ENCODE measurements at places on chromosomes 2 and 18.

DNA sequence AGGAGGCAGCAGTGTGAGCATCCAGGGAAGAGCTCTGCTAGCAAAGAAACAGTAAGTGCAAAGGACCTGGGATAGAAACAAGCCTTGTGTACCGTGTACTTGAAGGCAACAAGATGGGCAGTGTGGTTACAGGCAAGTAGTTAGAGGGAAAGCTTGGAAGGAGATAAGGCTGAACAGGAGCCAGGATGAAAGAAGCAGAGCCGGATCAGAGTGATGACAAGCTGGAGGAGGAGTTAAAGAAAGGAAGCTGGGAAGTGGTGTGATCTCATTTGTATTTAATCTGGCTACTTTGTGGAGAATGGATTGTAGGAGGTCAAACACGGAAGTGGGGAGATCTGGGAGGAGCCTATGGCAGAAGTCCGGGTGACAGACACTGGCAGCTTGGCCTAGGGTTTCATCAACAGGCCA lies 44.7 kb upstream of the VPS54 start:
- DNase-seq: no peak

- no peak for DNase-seq
Observed at GRCh38 chr2:238966072-238966937, 118.4 kb downstream of the TWIST2 start.

- no peak for DNase-seq
Observed at GRCh38 chr2:27324720-27325119, 1.8 kb upstream of the MPV17 start.

DNA sequence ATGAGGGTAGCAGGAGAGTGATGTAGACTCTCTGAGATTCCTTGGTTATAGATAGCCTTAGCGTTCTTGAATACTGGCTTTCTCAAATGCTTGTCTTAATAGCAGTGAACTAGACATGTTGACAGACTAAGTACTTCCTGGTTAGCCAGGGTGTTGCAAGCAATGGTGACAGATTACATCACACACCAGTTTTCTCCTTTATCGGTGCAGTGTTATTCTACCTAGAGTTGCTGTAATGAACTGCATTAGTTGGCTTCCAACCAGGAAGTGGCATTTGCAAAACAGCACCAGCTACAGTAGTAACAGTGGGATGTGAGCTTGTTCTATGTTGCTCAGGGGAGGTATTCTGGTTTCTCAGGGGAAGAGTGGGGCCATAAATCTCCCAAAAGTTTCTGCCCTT lies 582.2 kb upstream of the DDX18 start:
- DNase-seq: no peak

DNA sequence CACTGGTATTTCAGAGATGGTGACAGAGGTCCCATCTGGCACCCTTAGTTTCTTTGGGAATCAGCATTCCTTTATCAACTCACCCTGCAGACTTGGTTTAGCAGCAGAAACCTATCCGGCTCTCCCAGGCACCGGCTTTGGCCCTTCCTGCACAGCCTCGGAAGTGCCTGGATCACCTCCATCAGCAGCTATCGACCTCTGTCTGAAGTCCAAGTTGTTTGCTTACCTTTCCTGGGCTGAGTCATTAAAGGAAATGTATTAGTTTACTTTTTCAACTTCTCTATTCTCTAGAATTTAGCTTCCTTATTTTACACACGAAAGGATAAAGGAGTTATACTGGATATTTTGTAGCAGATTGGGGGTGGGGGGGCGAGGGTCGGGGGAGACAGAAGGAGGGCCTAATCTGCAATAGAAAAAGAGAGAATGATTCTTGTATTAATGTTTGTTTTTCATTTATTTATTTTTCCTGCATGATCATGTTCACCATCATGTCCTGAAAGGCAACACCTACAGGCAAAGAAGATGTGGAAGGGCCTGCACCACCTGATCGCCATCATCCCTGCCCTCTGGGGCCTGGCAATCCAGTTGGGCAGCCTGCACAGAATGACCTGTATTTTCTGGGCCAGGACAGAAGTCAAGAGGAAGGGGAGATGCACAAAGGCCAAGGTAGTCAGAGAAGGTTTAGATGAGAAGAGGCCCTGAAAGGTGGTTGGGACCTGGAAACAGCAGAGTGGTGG lies 22.1 kb upstream of the MAT2A start:
- DNase-seq: no peak

- no peak for DNase-seq
Observed at GRCh38 chr18:58015065-58015780, 28.8 kb upstream of the NEDD4L start.

DNA sequence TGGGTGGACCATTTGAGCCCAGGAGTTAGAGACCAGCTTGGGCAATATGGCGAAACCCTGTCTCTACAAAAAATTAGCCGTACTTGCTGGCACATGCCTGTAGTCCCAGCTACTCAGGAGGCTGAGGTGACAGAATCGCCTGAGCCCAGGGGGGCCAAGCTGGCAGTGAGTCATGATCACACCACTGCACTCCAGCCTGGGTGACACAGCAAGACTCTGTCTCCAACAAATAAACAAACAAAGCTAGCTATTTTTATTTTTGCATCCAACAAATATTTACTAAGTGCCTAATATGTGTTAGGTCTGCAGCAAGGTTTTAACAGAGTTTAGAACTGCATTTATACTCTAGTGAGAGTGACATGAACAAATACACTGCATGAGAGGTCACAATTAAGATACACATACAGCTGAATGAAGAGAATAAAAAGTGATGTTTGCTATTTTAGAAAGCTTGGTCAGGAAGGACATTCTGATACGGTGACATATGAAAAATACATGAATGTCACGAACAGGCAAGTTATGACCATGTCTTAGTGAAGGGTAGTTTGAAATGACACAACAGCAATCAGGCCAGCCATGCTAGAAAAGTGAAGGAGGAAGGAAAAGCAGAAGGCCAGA lies 83.2 kb upstream of the FRZB start:
- no peak for DNase-seq

DNA sequence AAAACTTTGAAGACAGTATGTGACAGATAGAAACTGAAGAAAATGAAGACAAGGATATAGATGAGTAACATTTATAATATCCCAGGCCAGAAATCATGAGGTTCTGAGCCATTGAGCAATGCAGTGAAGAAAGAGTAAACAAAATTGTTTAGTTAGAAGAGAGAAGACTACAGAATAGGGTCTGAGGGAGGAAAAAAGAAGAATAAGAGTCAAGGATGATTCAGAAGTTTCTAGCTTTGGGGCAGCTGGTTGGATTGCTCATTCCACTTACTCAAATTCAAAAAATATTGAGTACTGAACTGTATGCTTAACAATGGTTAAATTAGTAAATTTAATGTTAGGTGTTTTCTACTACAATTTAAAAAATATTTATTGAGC lies 155.0 kb upstream of the OTX1 start:
- no peak for DNase-seq

- no peak for DNase-seq
Observed at GRCh38 chr18:2223449-2223848, 347.9 kb downstream of the METTL4 start.

- no peak for DNase-seq
Observed at GRCh38 chr18:12012697-12013096, 31.4 kb downstream of the IMPA2 start.

DNA sequence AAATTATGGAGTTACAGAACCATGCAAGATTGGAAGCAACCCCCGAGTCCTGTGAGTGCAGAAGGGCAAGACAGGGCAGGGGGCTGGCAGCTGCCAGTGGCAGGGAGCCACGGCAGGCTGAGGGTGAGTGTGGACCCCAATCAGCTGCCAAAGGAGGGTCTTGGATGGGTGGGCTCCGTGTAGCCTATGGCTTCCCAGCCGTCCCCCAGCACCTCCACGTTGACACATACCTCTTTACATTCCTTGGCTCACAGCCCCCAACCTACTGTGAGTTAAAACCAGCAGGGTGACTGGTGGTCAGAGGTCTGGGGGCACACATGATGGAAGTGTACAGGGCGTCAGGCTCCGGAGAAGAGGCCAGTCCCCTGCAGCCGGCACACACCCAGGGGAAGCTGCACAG lies 60.9 kb upstream of the SALL3 start:
- no peak for DNase-seq

DNA sequence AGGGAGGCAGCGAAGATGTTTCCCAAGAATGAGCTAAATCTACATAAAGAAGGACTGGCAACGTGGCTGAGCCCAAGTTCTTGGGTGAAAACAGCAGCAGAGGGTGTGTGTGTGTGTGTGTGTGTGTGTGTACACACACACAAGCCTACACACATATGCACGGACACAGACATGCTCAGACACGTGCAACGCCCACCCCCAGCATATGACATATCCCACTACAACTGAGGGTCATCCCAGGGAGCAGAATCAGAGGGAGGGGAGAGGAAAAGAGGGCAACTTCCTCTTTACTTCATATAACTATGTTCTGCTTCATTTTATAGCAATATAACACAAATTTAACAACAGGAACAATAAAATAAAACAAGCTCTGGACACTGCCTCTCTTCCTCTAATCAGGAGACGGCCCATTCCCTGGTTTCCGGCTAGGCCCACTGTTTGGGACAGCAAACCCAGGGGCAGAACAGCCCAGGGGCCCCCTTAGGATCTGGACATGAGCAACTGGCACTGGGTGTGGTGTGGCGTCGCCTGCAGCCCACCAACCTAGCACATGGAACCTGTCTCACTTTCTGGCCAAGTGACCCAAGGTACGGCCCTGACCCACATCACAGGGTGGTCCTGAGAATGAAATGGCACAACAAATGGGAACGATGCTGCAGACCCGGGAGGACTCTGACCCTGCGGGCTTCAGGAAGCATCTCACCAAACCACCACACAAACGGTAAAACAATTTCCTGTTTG lies 25.0 kb downstream of the FAM178B start:
- DNase-seq: no peak

GRCh38 chr2:197071213-197071612 lies 144.7 kb upstream of the PGAP1 start:
- no peak for DNase-seq

DNA sequence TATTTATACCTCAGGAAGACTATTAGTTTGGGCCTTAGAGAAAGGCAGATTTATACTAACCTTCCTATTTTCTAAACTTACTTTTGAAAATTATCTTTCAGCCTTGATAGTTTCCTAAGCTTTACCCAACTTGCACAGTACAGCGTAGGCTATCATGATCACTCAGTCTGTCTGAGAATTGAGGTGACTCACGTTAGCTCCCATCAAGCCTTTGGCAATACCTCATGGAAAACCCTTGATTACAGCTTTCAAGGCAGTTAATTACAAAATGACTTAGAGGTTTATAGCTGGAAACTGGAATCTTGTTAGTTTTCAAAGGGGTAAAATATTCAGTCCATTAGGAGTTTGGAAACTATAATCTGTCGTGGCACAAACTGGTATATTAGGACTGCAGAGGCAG lies 26.4 kb upstream of the ARMC9 start:
- no peak for DNase-seq

DNA sequence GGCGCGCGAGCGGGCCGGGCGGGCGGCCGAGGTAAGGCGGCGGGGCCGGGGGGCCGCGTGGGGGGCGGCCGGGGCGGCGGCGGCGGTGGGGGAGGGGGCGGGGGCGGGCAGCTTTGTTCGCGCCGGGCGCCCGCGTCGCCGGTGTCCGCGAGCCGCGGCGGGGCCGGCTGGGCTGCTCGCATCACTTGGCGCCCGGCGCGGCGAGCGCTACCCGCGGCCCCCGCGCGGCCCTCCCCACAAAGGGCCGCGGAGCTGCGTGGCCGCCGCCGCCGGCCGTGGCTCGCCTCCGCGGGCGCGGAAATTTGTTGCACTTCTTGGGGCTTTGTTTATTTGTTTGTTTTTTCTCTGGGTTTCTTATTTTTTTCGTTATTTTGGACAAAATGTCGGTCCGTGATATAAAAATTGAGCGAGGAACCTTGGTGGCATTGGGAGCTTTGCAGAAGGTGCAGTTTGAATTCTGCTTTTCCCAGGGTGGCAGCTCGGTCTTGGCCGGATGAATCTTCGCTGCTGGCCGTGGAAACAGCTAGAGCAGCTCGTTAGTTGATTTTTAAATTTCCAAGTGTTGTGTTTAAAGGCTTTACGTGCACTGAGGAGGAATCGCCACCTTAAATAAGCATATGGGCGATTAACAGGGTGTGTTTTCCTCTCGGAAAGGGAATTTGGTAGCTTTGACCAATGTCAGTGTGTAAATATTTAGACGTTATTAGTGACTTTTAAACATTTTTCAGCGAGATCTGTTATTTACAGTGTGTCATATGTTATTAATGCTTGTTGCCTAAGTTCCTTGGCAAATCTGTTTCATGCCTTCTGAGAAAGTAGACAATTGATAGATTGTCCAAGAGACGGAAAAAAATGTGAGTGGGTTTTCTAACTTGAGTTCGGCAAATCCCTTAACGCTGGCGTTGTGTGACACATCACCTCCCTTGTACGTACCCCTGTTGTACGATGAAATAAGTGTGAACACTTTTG lies 822 bp downstream of the UBE2E3 start:
- DNase-seq: peak; percentile 70

DNA sequence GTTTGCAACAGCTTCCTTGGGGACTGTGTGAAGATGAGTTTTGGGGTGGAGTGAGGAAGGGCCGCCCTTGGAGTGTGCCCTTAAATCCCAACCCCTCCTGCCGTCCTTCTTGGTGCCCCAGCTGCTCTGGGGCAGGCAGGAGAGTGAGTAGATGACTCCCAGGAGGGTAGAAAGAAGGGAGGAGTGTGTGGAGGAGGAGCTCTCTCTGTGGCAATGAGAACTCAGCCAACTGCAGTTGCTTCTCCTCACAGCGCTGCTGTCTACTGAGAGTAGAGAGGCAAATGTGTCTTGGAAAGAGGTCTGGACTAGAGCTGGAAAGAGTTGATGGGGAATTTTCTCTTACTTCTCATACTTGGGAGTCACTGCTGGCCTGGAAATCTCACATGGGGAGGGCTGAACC lies 21.8 kb upstream of the SIX2 start:
- DNase-seq: no peak

Data from NCI-H2227 treated with DMSO at 0.1 percent for 48 hours (cell line).